Mammary epithelial cell (primary cell): ENCODE measurements at places on chromosomes 2 and 18.
A peak's percentile ranks its signal among the peaks of the same experiment; 100 is the strongest.

GRCh38 chr18:57004366-57005121 is 142.3 kb upstream of the BOD1L2 start:
- peak; percentile 56 for DNase-seq

DNA sequence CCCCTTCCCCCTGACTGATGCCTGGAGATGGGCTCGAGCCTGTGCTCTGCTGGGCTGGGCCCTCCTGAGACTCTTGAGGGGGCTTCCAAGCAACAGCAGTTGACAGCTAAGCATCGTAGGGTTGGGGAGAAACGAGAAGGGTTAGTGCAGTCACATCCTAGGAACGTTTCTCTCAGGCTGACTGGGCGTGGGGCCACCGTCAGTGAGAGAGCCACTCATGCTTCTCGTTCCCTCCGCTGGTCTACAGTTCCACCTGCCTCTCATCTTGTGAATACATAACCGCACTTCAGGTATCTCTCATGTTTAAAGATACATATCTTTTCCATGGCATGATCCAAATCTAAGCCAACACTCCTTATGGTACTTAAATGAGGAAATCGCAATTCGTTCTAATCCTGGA is 66.4 kb downstream of the TRAPPC12 start:
- no peak for DNase-seq

- no peak for DNase-seq
Measured at GRCh38 chr2:149463328-149464002, 124.1 kb downstream of the MMADHC start.

GRCh38 chr2:109143214-109144187 is 14.5 kb downstream of the SH3RF3 start:
- no peak for DNase-seq

GRCh38 chr2:134348239-134348638 is 94.4 kb downstream of the MGAT5 start:
- no peak for DNase-seq

- DNase-seq, result no peak
Measured at GRCh38 chr2:178345951-178346350, 105.0 kb downstream of the PRKRA start.

DNA sequence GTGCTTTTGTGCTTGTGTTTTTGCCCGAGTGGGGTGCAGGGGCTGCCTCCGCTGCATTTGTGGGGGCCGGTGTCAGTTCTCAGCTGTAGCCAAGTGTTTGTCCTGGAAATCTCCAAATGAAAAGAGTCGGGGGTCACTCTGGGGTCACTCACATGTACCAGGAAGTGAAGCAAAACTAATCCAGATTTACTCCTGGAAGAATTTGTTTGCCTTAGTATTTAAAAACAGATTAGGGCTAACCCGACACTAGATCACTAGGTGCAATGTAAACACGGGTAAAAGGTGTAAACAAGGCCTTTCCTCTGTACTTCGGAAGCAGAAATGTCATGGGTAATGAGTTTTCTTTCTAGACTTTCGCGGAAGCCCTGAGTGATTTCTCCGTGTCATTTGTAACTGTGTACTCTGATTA is 50.3 kb downstream of the GBX2 start:
- DNase-seq, result no peak

DNA sequence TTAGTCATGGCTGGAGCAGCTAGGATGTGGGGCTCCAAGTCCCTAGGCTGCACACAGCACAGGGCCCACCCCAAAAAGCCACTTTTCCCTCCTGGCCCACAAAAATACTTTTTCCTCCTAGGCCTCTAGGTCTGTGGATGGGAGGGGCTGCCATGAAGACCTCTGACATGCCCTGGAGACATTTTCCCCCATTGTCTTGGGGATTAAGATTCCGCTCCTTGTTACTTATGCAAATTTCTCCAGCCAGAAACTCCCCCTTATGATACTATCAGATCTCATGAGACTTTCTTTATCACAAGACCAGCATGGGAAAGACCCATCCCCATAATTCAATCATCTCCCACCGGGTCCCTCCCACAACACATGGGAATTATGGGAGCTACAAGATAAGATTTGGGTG is 125.9 kb downstream of the ESCO1 start:
- no peak for DNase-seq

GRCh38 chr18:46401486-46402070 is 255.4 kb downstream of the LOXHD1 start:
- no peak for DNase-seq

DNA sequence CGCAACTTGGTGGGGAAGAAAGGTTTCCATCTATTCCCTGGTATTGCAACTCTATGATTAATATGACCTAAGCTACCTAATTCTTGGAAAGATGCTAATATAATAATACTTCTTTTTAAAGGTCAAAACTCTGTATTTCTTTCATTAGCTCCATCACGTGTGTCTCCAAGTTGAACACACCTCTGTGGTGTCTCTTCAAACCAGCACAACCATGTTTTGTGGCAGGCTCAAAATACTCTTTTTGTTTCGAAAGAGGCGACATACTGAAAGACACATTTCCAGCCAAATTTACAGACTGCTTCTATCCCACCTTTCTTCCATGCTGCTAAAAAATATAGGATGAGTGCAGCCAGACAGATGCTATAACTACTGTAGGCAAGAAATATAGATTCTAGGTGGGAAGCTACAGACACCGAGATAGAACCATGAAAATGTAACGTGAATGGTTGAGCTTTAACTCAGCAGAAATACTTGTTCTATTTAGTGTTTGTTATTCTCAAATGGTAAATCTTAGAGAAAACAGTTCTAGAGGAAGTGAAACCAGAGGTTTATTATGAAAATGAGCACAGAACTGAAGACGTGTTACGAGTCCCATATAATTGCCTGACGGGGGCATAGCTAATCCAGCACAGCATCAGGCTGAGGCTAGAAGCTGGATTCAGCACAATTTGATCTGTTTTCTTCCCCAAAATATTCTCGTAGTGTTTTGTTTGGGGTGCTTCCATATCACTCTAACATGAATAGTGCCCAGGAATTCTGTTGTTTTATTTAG is 991.5 kb upstream of the FANCL start:
- DNase-seq, result no peak

DNA sequence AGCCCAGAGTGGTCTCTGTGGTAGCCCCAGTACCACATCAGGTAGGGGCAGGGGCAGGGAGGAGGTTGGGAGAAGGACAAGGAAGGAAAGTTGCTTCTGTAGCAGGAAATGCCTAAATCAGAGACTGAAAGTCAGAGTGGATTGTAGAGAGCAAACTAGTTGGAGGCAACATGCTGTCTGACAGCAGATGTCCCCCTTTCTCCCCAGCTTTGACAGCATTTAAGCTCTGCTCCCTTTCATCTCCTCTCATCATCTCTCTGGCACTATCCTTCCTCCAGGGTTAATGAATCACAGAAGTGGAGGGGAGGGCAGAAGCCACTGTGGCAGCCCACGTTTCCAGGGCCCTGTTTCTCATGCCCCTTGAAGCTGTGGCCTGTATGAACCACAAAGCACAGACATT is 50.4 kb downstream of the BOD1L2 start:
- DNase-seq, result no peak

DNA sequence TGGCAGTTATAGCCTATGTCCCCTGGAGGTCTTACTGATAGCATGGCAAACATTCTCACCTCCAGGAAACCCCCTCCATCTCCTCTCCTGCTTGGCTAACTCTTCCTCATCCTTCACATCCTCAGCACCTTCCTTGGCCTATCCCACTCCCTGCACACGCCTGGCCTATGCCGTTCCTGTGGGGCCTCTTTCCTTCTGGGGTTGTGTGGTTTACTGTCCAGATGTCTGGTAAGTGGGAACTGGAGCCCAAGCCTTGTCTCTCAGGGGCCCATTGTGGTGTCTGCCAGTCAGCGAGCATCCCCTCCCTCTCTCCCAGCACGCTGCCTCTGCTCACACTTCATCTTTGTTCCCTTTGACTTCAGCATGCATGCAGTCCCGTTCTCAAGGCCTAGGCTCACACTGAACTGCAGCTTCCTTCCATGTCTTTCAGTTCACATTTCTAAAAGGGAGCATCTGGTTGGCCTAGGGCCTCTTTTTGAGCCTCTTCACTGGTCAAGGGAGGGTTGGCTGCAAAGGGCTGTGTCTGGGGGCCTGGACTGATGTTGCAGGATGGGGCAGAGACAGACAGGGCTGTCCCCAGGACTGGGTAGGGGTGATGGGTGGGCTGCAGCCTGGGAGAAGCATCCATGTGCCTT is 13.1 kb downstream of the SPR start:
- DNase-seq, result no peak

DNA sequence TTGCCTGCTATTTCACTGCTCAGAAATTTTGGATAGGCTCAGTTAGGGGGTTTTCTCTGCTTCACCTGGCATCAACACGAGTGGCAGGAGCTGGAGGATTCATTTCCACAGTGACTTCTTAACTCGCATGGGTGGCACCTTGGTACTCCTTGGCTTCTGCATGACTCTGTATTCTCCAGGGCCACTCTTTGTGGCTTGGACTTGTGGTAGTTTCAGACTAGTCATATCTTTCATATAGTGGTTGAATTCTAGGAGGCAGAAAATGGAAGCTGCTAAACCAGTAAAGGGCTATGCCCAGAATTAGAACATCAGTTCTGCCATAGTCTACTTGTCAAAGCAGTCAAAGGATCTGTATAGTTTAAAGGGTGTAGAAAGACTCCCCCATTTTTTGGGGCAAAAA is 6.8 kb downstream of the MAIP1 start:
- no peak for DNase-seq

GRCh38 chr2:232535761-232536530 is 3.5 kb upstream of the CHRNG start:
- DNase-seq, result no peak

GRCh38 chr2:78811955-78812610 is 213.4 kb upstream of the REG3G start:
- DNase-seq, result no peak

DNA sequence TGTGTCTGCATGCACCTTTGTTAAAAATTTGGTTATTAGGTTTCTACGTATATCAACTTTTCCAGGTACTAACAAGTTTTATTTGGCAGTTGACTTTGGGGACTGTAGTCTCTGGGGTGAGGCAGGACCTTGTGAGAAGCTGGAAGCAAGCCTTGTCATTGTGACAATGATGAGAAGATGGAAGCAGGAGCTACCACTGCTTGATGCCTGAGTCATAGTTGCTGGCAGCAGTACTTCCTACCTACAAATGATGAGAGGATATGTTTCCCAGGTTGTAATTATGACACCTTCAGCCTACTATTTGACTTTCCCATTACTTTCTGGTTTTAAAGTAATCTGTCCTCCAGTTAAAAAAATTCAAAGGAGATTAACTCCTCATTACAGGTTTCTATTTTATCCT is 516.3 kb downstream of the NRXN1 start:
- peak; percentile 14 for DNase-seq

- no peak for DNase-seq
Measured at GRCh38 chr2:208077276-208077675, 47.0 kb downstream of the CRYGD start.

DNA sequence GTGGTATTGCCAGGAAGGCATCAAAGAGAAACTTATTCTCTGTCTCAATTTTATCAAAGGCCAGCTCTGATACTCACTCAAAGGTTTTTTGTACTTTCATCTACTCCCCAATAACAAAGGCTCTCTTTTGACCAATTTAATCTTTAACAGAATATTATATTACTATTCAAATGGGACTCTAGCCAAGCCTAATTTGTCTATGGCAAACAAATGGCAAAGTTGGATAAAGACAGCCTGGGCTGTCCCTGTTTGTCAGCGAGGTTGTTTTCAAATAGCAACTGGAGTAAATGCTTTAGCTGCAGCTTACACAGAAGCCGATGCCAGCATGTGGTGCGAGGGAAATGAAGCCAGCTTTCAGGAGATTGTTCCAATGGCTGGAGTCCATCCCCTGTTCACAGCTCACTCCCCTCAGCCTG is 80.1 kb upstream of the CTNNA2 start:
- DNase-seq, result no peak

DNA sequence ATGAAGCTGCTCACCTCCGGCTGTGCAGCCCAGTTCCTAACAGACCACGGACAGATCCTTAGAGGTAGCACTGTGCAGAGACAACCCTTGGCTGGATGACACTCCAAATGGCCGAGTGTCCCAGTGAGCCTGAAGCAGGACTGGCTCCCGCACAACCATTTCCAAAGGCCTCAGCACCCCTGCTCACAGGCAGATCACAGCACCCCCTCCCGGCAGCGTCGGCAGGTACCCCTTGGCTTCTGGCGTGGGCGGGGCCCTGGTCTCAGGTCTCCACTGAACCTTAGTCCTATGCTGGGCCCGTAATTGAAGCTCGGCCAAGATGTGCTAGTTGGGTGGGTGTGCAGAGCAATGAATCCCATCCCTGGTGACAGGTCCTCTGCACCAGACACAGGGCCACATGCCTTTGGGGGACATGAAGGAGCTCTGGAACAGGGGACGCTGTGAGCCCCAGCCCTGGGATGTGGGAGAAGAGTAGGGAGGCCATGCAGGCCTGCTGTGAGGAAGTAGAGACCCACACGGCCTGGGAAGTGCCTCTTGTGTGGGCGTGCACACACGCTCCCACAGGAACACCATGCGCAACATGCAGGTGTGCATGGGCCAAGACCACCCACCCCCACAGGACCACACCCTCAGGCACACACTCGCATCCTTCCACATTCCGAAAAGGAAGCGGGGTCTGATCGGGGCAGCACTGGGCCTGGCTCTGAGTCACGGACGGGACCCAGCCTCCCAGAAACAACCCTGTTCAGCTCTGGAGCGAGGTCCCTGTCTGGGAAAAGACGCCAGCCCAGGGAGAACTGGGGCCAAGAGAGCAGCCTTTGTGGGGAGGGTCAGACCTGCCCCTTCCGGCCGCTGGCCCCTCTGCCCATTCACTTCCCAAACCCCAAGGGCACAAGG is 2.8 kb downstream of the DUSP2 start:
- DNase-seq, result no peak

DNA sequence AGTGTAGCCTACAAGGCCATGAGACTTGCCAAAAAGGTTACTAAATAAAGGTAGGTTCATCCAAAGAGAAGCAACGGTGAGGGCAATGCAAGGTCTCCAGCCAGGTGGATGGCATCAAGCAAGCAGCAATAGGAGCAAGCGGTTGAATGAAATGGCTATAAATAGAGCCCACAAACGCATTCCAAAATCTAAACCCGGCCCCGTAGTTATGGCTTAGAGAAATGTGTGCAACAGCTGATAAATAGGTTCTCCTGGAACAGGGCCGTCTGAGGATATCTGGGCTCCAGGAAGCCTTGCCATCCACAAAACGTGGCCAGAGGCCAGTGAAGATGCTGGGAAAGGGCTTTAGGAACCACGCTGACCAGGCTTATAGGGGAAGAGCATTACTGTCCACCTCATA is 146.1 kb upstream of the PID1 start:
- no peak for DNase-seq

GRCh38 chr2:109699646-109700045 is 85.5 kb downstream of the SOWAHC start:
- no peak for DNase-seq

- DNase-seq, result peak; percentile 43
Measured at GRCh38 chr2:153478289-153479261, at the start of gene RPRM. RPRM (minus strand) TSS chr2:153478762; CDS start chr2:153478565, 197 bp downstream.
